ENCODE measurements at places on chromosomes 3 and 15.
A peak's percentile ranks its signal among the peaks of the same experiment; 100 is the strongest.

- H3K27ac ChIP-seq: no peak overlapping the region
- H3K4me1 ChIP-seq: no peaks in the 10 kb centered on the region
- H3K36me3 ChIP-seq: no peaks in the 10 kb centered on the region
- DNase-seq: no peak
- no peaks in the 10 kb centered on the region for H3K27me3 ChIP-seq
Measured at GRCh38 chr3:186400662-186401061, 38.6 kb upstream of the DGKG start.

- H3K36me3 ChIP-seq: no peaks in the 10 kb centered on the region
- no peak overlapping the region for H3K4me3 ChIP-seq
- H3K4me1 ChIP-seq: no peaks in the 10 kb centered on the region
- no peak overlapping the region for H3K27ac ChIP-seq
- no peak for DNase-seq
Measured at GRCh38 chr3:184485241-184485640, 76.3 kb upstream of the EPHB3 start.

GRCh38 chr15:94457661-94458060 is 226.3 kb downstream of the MCTP2 start:
- no peaks in the 10 kb centered on the region for H3K27me3 ChIP-seq
- DNase-seq: no peak
- H3K4me3 ChIP-seq: no peak overlapping the region
- no peak overlapping the region for H3K27ac ChIP-seq
- H3K36me3 ChIP-seq: no peaks in the 10 kb centered on the region
- peaks cover 3% of the 10 kb centered on the region for H3K4me1 ChIP-seq

DNA sequence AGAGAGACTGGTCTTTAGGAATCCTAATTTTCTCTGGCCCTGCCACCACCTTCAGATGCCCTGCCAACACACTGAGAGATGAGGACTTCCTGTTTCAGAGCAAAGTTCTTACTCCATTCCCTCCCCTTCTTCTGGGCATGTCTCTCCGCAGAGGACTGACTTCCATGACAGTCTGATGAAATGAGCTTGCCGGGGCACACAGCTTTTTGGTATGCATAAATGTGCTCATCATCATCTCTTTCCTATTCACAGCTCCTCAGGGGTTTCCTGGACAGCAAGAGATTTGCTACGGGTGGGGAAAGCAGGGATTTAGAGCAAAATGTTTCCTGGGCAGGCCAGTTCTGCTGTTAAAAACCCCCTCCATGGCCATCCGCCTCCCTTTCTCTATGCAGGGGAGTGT is 27.6 kb upstream of the SEMA6D start:
- H3K27ac ChIP-seq: no peak overlapping the region
- no peaks in the 10 kb centered on the region for H3K27me3 ChIP-seq
- H3K4me1 ChIP-seq: no peaks in the 10 kb centered on the region
- DNase-seq: no peak

- H3K27ac ChIP-seq: no peak overlapping the region
- H3K4me1 ChIP-seq: peaks cover 7% of the 10 kb centered on the region
- no peaks in the 10 kb centered on the region for H3K27me3 ChIP-seq
- H3K36me3 ChIP-seq: no peaks in the 10 kb centered on the region
Measured at GRCh38 chr3:136952292-136952691, 5.5 kb upstream of the IL20RB start.

DNA sequence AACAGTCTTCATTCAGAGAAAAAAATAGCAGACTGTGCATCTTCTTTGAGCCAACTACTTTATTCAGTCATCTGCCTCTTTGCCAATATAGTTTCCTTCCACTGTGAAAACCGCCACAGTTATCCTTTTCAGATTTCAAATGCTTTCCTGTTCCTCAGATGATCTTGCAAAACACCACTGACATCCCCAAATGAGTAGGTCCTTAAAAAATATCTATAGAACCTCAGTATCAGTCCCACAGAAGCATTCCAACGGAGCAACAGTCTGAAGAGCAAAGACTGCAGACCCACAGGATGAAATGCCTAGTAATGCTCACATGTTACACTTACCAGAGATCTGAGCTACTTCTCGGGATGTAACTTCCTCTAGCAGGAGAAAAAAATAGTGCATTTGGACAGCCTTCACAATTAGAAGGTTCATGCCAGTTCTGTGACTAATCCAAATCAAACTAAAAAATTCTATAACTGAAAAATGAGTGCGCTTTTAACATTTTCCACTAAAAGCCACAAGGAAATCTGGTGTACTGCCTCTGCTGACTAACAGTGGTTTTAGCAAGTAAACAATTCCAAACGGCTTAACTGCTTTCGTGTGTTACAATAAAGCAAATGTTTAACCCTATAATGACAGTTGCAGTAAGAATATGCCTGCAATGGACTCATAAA is at the start of gene ANKRD28:
Gene ANKRD28 (minus strand): TSS at position 338 of the 662 bp plus-strand sequence. CDS start 1,458 bp downstream, outside the sequence.
- DNase-seq: peak; percentile 49
- peak within 1 kb of the TSS; percentile 63 for H3K27ac ChIP-seq
- no peaks in the 10 kb centered on the region for H3K27me3 ChIP-seq
- no peaks in the 10 kb centered on the region for H3K36me3 ChIP-seq
- H3K4me3 ChIP-seq: no peak within 1 kb of the TSS

- no peaks in the 10 kb centered on the region for H3K4me1 ChIP-seq
- no peak for DNase-seq
- no peak overlapping the region for H3K27ac ChIP-seq
- no peaks in the 10 kb centered on the region for H3K36me3 ChIP-seq
Measured at GRCh38 chr3:81502236-81502635, 259.2 kb downstream of the GBE1 start.

- DNase-seq: no peak
- H3K27me3 ChIP-seq: no peaks in the 10 kb centered on the region
- peaks cover 7% of the 10 kb centered on the region for H3K36me3 ChIP-seq
Measured at GRCh38 chr3:113454057-113454456, 12.8 kb upstream of the CFAP44 start.

GRCh38 chr15:81029414-81030300 is 28.9 kb downstream of the TLNRD1 start:
- peaks cover 2% of the 10 kb centered on the region for H3K4me1 ChIP-seq
- DNase-seq: peak; percentile 42
- H3K4me3 ChIP-seq: no peak overlapping the region
- H3K27me3 ChIP-seq: no peaks in the 10 kb centered on the region
- H3K36me3 ChIP-seq: no peaks in the 10 kb centered on the region
- no peak overlapping the region for H3K27ac ChIP-seq

DNA sequence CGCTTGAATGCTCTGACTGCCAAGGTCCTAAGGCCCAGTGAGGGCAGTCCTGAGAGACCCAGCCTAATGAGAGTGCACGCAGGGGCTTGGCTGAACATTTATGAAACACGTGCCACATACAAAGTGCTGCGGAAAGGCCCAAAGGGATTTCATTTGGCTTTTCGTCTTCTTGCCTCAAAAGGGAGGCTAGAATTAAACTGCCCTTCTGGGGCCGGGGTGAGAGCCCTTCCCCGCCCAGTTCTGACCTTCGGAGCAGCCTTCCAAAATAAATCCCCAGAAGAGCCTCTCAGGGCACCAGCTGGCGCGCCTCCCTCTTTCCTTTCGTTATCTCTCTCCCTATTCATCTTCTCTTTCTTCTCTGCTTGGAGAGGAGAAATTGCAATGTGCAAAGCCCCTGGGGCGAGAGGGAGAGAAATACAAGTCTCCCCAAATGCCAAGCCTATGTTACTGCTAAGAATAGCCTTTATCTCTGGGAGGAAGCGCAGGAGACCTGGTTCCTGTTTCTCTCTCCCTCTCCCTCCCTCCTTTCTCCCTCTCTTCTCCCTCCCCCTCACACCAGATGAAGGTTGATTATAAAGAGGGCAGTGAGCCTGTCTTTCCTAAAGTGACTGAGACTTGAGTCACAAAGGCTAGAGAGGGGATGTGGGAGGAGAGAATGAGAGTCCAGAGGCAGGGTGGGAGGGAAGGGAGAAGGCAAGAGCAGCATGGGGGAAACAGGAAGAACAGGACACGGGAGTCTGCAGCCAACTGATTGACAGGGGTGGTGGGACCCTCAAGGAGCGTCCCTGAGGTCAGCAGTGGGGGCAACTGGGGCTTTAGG is 36.7 kb upstream of the NDUFB4 start:
- H3K36me3 ChIP-seq: no peaks in the 10 kb centered on the region
- H3K27me3 ChIP-seq: no peaks in the 10 kb centered on the region
- peak overlapping the region; percentile 84 for H3K27ac ChIP-seq
- H3K4me3 ChIP-seq: no peak overlapping the region

All from trophoblast cell (in vitro differentiated cells and primary cell).